CD8-positive, alpha-beta memory T cell (primary cell): ENCODE measurements at places on chromosomes 7 and 10. TPM values are rescaled to one million over a fixed set of nuclear protein-coding genes. Genes with fewer than 3 reads are reported as not detected.

- no peak for DNase-seq
Observed at GRCh38 chr7:50607524-50608125, 42.4 kb upstream of the DDC start.

GRCh38 chr10:50511492-50512213, 112.1 kb downstream of the SGMS1 start:
- no peak for DNase-seq

GRCh38 chr10:326350-326749, 191.1 kb downstream of the ZMYND11 start:
- DNase-seq = no peak

- DNase-seq = no peak
Observed at GRCh38 chr7:102061981-102062390, 224.7 kb upstream of the SH2B2 start.

The MOGAT3 gene
- total RNA-seq = not detected

The VAX1 gene
- not detected for total RNA-seq

- DNase-seq = no peak
Observed at GRCh38 chr7:121485467-121486243, 89.5 kb upstream of the FAM3C start.

DNA sequence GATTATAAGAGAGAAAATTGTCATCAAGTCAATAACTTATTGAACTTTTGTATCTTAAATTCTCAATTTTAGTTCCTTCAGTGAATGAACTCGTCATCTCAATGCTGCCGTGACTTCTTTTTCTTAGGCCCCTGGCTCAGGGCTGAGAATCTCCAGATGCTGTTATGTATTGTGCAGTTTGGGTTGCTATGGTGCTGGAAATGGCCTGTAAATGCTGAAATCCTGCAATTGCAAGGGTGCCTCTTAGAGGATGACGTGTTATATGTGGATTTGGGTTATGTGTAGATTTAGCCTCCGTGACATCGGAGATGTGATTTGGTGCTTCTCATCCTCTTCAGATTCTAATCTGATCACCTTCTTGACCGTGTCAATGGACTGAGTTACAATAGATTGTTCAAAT, 55.7 kb upstream of the ZRANB1 start:
- no peak for DNase-seq

The NEUROG3 gene
- not detected for total RNA-seq

The CCDC136 gene
- 8.7 TPM for total RNA-seq

GRCh38 chr7:51244885-51245284, 71.7 kb downstream of the COBL start:
- no peak for DNase-seq

DNA sequence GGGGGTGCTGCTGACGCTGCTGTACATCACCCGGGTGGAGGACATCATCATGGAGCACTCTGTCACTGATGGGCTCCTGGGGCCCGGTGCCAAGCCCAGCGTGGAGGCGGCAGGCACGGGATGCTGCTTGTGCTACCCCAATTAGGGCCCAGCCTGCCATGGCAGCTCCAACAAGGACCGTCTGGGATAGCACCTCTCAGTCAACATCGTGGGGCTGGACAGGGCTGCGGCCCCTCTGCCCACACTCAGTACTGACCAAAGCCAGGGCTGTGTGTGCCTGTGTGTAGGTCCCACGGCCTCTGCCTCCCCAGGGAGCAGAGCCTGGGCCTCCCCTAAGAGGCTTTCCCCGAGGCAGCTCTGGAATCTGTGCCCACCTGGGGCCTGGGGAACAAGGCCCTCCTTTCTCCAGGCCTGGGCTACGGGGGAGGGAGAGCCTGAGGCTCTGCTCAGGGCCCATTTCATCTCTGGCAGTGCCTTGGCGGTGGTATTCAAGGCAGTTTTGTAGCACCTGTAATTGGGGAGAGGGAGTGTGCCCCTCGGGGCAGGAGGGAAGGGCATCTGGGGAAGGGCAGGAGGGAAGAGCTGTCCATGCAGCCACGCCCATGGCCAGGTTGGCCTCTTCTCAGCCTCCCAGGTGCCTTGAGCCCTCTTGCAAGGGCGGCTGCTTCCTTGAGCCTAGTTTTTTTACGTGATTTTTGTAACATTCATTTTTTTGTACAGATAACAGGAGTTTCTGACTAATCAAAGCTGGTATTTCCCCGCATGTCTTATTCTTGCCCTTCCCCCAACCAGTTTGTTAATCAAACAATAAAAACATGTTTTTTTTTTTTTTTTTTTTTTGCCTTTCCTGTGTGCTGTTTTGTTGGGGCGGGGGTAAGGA, 55.8 kb downstream of the TSPAN15 start:
- no peak for DNase-seq

DNA sequence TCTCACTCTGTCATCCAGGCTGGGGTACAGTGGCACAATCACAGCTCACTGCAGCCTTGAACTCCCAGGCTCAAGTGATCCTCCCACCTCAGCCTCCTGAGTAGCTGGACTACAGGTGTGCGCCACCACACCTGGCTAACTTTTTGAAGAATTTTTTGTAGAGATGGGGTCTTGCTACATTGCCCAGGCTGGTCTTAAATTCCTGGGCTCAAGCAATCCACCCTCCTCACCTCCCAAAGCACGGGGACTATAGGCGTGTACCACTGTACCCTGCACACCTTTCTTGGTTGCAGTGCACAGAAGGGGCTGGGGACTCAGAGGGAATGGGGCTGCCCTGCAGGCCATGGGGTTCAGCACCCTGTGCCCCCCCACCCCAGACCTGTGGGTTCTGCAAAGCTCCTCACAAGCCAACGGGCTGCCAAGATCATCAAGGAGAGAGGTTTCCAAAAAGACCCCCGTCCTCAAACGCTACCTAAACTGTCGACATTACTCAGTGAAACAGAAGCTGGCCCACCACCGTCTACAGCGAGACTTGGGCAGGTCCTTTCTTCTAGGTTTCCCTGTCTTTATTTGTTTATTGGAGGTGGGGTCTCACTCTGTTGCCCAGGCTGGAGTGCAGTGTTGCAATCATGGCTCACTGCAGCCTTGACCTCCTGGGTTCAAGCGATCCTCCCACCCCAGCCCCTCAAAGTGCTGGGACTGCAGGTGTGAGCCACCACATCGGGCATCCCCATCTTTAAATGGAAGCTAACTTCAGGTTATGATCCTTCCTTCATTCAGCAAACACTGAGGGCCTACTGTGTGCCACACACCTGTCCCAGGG, 26.6 kb upstream of the ELFN1 start:
- no peak for DNase-seq

DNA sequence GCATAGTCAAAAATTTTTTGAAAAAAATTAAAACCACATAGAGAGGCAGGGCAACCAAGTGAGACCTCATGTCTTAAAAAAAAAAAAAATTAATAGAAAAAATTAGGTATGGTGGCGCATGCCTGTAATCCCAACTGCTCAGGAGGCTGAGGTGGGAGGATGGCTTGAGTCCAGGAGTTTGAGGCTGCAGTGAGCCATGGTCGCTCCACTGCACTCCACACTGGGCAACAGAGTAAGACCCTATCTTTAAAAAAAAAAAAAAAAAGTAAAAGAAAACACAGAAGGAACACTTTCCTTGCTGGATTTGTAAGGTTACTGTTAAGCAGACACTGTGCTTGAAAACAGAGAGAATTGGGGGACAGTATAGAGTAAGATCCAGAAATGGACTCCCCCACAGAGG, 58.1 kb downstream of the ALOX5 start:
- DNase-seq = no peak

The RADIL gene
- 0.04 TPM for total RNA-seq

GRCh38 chr7:105734233-105734632, 142.2 kb downstream of the ATXN7L1 start:
- no peak for DNase-seq

The OR6V1 gene
- total RNA-seq = not detected

- no peak for DNase-seq
Observed at GRCh38 chr7:152762056-152762455, 2.5 kb downstream of the ACTR3B start.

GRCh38 chr7:45574416-45574668, 174 bp downstream of the ADCY1 start:
- DNase-seq = no peak

The OPN4 gene
- not detected for total RNA-seq

DNA sequence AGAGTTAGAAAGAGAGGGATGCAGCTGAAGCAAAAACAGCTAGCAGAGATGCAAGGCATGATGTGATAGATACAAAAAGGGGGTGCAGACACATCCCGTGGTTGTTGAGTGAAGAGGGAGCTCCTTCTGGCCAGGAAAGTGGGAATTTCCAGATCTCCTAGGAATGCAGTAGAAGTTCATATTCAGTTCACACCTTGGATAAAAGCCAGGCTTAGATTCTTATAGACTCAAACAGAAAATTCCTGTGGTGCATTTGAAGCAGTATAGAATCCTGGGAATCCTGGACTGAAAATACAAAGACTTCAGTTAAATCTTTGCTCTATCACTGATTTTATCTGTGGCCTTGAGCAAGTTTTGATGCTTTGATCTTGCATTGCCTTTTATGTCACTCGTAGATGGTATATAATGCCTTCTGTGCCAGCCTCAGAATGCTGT, 33.9 kb downstream of the SGPL1 start:
- no peak for DNase-seq

The PALD1 gene
- 0.29 TPM for total RNA-seq

The DRGX gene
- total RNA-seq = not detected

DNA sequence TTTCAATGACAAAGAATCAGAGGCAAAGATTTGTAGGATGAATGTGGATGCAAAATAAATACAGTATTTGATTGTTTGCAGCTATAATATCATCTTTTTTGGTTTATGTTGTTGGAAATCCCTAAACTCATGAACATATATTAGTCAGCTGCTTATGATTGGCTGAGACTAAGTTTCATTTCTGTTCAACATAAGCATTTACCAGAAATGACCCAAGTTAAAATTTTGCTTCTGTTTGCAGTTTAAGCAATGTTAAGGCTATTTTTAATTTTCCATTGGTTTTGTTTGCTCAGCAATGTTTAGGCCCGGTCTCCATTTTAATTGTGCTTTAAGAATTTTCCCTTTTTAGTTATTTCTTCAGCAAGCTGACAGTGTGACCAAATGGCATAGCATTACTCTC, 22.0 kb downstream of the GIMAP6 start:
- DNase-seq = no peak

The CYP2C8 gene
- not detected for total RNA-seq

The SERPINE1 gene
- 0.44 TPM for total RNA-seq

The SLC26A4 gene
- 0.78 TPM for total RNA-seq

The MICU1 gene
- total RNA-seq = 27.9 TPM

DNA sequence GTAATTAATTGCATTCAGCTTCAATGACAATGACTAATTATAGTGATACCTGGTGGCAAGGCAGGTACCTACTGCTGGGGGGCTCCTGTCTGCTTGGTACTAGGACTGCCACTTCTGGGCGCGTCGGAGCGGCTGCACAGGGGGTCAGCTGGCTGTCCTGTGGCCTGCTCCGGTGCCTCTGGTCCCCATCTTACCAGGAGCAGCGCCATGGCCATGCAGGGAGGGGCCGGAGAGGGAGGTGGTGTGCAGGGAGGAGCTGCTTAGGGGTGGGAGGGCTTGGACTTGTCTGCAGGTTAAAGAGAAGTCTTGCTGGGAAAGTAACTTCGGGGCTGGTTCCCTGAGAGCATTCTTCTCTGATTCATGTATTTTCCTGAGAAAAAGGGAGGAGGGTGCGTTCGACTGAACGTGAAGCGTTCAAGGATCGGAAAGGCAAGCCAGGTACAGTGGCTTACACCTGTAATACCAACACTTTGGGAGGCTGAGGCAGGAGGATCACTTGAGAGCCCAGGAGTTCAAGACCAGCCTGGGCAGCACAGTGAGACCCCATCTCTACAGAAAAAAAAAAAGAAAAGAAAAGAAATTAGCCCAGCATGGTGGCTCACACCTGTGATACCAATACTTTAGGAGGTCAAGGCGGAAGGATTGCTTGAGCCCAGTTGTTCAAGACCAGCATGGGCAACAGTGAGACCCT, 15.4 kb downstream of the CUX1 start:
- DNase-seq = no peak

The LDB3 gene
- 0.04 TPM for total RNA-seq

The MMRN2 gene
- not detected for total RNA-seq

DNA sequence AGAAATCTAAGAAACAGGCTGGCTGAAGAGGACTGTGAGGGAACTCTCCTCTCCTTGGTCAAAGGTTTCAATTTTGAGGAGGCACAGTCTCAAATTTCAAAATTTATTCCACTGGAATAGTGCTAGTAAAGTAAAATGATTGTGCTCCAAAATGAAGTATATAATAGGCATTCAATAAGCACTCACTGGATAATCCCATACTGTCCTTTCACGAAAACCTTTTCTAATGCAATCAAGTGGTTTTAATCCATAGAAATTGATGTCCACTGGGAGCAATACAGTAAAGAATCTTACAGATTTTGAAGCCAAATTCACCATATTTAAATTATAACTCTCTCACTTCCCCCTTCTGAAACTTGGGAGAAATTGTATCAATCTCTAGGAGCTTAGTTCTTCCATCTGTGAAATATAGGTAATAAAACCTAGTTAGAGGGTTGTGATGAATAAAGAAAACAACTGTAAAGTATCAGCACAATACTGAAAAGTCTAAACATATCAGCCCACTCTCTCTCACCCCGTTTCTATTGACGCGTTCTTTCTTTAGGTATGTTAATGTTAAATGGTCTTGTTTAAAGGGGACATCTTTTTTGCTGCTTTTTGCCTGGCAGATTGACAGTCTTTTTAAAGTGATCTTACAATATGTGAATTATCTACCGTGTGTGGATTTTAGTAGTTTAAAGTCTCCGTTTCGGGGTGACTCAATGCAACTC, 40.8 kb upstream of the LRRN3 start:
- no peak for DNase-seq

DNA sequence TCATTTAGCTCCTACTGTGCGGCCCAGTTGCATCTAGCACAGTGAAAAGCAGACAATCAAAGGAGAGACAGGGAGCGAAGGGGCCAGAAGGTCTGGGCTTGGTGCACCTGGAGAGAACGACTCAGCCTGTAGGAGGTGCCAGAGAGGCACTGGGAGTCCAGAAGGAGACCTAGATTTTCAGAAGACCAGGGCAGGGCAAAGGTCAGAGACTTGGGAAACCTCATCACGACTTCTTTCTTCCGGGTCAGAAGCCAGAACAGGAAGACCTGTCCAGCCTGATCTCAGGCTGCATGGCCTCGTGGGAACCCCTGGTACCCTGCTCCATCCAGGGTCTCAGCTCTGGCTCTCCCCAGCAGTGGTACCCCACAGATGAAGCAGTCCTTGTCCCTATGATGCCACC, 5.2 kb downstream of the AGAP3 start:
- DNase-seq = no peak

The IDI2 gene
- total RNA-seq = not detected

The PAPOLB gene
- not detected for total RNA-seq
